ENCODE measurements at places on chromosomes 1 and 21. TPM values are rescaled to one million over a fixed set of nuclear protein-coding genes. Genes with fewer than 3 reads are reported as not detected.

The RGS2 gene
- 18.7 TPM for total RNA-seq

The ILF2 gene
- total RNA-seq = 78.0 TPM

The OR2T29 gene
- total RNA-seq = not detected

The LENEP gene
- not detected for total RNA-seq

The HLX gene
- 0.23 TPM for total RNA-seq

The VWA5B1 gene
- total RNA-seq = not detected

The TNFSF4 gene
- total RNA-seq = not detected

The CD5L gene
- not detected for total RNA-seq

The SH2D2A gene
- total RNA-seq = 0.32 TPM

The OR2T8 gene
- total RNA-seq = not detected

The NCAM2 gene
- 0.67 TPM for total RNA-seq

The RXFP4 gene
- total RNA-seq = not detected

The ARID1A gene
- 45.5 TPM for total RNA-seq

The MAN1C1 gene
- 7.4 TPM for total RNA-seq

The RNF186 gene
- total RNA-seq = not detected

The C21orf58 gene
- total RNA-seq = 2.1 TPM

The SLC22A15 gene
- total RNA-seq = 9.1 TPM

The ASPM gene
- 21.8 TPM for total RNA-seq

The KLHDC9 gene
- 0.31 TPM for total RNA-seq

The E2F2 gene
- 16.9 TPM for total RNA-seq

The TRNP1 gene
- total RNA-seq = 208 TPM
